ENCODE measurements at places on chromosomes 6 and 20.

- no peak for DNase-seq
Observed at GRCh38 chr6:69958978-69959377, 92.6 kb downstream of the COL19A1 start.

DNA sequence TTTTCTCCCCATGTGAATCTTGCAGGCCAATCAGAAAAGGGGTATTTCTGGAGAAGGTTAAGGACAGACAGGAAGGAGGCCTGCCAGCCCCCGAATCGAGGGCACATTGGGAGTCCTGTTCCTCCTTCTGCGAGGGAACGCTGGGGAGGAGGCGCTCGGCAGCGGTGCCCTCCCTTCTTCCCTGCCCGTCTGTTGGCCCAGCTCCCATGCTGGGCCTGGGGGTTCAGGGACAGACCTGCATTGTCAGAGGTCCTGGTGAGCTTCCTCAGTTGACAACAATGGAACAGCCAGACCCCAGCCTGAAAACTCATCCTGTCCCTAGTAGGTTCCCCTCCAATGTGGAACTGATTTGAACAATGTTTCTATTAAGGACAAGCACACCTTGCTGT is 15.1 kb upstream of the SYNJ2 start:
- no peak for DNase-seq

- no peak for DNase-seq
Observed at GRCh38 chr6:124226396-124226795, 422.7 kb downstream of the NKAIN2 start.

GRCh38 chr6:39590871-39591393 is 134.3 kb downstream of the KIF6 start:
- no peak for DNase-seq

- peak; percentile 70 for DNase-seq
Observed at GRCh38 chr6:56902641-56903464, 52.1 kb upstream of the BEND6 start.

GRCh38 chr6:75446241-75446880 is 47.2 kb downstream of the FILIP1 start:
- no peak for DNase-seq

- no peak for DNase-seq
Observed at GRCh38 chr6:5663739-5664138, 343.0 kb downstream of the NRN1 start.

- DNase-seq, result peak; percentile 69
Observed at GRCh38 chr6:44224029-44224964, 902 bp downstream of the SLC29A1 start.

GRCh38 chr20:51423810-51424209 is 118.7 kb downstream of the NFATC2 start:
- DNase-seq, result no peak

GRCh38 chr6:88626460-88626859 is 337.0 kb downstream of the RNGTT start:
- no peak for DNase-seq

DNA sequence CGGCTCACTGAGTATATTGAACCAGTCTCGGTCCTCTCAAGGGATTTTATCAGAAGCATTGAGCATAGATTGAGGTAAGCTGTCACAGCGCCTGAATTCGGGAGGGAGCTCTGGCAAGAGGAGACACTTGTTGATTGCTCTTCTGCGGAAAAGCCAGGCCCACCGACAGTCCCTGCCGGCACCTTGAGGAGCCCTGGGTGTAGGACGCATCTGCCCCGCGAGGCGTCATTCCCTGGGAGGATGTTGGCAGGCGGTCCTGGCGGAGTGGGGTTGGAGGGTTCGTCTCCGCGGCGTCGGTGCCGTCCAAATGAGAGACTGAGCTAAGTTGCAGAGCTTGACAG is 843 bp downstream of the FBXO9 start:
- DNase-seq, result peak; percentile 68

DNA sequence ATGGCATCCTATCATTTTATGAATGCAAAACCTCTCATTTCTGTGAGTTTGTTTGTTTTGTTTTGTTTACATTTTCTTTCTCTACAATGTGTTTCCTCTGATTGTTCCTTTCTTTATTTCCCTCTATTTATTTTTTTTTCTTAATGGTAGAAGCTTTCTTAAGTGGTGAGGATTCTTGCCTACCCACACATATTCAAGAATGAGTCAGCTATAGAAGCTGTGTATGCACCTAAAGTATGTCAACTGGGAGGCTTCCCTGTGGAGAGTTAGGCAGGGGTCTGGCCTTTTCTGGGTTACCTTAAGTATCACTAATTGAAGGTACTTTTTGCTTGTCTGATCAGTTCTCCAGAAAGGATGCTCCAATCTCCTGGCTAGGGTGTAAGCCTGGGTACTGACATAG is 354.0 kb downstream of the ESR1 start:
- DNase-seq, result no peak

GRCh38 chr20:11372876-11373790 is 544.6 kb upstream of the BTBD3 start:
- DNase-seq, result no peak

GRCh38 chr6:157430834-157431233 is 49.8 kb downstream of the ZDHHC14 start:
- DNase-seq, result peak; percentile 77

DNA sequence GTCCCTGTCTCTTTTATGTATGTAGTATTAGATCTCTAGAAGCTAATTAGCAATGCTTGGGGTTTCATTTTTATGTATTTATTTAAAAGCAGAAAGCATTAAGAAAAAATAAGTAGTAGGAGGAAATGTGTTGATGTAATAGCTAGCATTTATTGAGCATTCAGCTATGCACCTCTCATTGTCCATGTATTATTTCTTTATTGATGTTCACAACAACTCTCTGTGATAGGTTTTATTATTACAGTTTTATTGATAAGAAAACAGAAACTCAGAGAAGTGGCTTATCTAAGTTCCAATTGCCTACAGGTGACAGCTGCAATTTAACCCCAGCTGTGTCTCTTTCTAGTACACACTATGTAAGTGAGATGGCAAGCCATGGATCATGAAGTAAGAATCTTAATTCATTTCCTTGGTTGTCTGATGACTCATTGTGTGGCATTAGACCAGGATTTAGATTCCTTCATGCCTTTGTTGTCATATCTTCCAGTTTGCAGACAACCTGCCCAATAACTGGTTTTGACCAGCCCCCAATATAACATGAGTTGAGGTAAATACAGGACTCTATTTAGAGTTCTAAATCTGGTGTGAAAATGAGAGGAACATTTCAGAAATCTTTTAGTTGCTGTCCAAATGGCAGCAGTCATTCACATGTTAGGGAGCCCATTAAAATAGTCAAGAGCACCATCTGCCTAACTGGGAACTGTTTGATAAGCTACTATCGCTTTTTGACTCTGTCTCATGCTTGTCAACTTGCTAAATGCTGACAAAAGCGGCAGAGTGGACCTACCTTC is 170.8 kb upstream of the PHACTR1 start:
- no peak for DNase-seq

DNA sequence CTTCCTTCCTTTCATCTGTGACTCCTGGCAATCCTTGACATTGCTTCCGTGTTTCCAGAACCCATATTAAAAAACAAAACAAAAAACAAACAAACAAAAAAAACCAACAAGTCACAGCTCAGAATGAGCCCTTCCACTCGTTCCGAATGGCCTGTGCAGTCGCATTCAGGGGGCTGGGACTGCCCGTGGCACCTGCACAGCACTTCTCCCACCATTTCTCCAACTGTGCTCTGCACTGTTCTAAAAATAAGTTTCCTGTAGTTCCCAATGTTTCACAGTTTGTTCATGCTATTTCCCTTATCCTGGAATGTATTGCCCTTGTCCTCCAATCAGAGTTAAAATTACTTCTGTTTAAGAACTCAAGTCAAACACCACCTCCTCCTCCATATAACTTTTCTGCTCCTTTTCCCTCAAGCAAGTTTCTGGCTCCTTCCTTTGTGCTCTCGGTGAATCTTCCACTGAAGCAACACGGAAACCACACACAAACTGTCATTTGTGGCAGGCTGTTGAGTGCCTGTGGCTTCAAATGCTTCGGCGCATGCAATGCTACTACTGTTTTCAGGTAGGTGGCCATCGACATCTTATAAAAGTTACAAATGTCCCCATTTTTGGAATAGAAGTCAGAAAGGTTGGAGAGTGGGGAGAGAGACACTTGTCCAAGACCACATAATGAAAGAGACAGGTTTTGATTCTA is 57.7 kb downstream of the PDE10A start:
- no peak for DNase-seq

- no peak for DNase-seq
Observed at GRCh38 chr20:37423545-37423944, 77.6 kb downstream of the SRC start.

GRCh38 chr6:92810913-92811312 is 608.4 kb downstream of the EPHA7 start:
- DNase-seq, result peak; percentile 78

DNA sequence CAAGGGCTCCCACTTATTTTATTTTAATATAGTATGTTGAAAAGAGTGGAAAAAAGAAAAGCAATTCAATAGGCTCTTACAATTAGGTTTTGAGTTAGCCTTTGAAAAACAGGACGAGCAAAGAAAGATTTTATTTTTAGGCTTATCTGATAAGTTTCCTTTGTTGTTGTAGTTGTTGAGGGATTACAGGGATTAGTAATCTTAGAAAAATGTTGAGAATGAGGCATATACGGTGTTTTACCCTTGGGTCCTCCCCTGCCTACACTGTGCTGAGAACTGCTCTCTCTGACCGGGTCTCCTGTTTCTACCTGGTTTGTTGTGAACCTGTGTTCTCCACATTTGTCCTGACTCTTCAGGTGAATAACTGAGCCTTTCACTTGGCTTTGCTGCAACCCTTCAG is 16.7 kb downstream of the TRAPPC3L start:
- no peak for DNase-seq

- no peak for DNase-seq
Observed at GRCh38 chr20:23162887-23163286, 76.8 kb upstream of the CD93 start.

DNA sequence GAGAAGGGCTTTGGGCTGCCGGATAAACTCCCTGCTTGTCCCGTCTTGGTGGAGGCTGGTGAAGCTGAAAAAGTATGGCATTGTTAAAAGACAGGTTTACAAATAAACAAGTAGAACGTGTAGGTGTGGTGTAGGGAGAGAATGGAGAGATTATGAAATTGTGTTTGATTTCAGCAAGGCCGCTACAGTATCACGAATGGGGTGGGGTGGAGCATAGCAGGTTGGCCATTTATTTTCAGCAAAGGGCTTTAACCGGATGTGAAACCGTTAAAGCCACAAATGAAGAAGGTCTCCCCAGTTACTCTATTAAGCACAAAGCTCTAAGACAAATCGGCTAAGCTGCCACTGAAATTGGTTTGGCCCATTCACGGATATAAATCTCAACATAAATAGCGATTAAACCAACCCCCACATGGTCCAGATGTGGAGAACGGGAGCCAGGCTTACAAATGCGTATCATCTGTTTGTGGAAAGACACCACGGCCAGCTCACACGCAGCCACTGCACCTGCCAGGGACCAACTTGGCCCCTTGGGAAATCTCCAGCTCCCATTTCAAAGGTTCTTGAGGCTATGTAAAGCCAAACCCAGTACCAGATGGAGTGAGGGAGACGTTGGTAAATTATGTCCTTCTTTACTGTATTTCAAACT is 94.0 kb downstream of the ZMYND8 start:
- DNase-seq, result peak; percentile 97

GRCh38 chr6:81820422-81820821 is 67.9 kb upstream of the TENT5A start:
- no peak for DNase-seq

- peak; percentile 81 for DNase-seq
Observed at GRCh38 chr20:1108437-1108920, 9.9 kb upstream of the PSMF1 start.

DNA sequence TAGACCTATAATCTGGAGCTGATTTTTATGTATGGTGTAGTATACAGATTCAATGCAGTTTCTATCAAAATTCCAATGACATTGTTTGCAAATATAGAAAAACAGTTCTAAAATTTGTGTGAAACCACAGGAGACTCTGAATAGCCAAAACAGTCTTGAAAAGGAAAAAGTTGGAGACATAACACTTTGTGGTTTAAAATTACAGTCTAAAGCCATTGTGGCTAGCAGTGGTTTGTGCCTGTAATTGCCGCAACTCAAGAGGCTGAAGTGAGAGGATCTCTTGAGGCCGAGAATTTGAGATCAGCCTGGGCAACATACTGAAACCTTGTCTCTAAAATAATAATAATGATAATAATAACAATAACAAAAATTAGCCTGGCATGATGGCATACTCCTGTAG is 213.7 kb downstream of the CDKAL1 start:
- DNase-seq, result no peak

GRCh38 chr6:10576226-10576625 is 55.1 kb downstream of the GCNT2 start:
- no peak for DNase-seq

DNA sequence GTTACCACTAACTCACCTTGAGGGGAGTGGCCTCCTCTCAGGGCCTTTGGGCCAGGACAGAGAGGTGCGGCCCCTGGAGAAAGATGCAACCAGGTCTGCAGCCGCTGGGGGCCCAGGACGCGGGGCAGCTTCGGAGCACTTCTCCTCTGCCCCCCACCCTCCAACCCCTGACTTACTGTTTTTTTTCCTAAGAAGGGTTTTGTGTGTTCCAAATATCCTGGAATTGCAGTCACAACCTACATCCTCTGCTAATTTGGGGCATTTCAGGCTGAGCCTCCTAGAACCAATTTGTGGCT is 1.7 kb downstream of the LINC00237 start:
- DNase-seq, result no peak

DNA sequence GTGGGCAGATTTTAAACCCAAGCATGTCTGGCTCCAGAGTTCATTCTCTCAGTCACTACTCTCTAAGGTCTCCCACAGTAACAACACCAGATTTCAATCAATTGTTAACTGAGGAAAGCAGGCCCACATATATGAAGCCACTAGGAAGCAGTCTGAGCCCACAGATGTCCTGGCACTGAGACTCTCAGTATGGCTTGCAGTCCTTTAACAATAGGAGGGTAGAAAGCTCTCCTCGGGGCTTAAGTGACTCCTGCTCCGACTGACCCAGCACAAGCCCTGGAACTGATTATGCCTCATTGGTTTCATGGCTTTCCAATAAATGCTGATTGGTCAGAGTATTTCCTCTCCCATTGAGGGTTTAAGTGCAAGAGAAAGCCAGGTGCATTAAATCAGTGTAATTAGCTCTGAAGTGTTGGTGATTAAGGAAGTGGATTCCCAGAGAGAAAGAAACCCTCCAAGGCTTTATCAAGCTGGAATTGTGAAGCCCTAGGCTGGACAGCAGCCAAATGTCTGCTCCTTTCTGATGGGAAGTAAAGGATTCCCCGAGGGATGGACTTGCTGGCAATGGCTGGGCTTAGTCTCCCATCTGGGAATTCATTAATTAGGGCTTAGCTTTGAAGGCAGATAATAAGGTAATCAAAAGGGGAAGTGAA is 76.6 kb upstream of the PROKR2 start:
- DNase-seq, result peak; percentile 99

GRCh38 chr20:25023356-25023755 is 30.8 kb upstream of the APMAP start:
- no peak for DNase-seq

DNA sequence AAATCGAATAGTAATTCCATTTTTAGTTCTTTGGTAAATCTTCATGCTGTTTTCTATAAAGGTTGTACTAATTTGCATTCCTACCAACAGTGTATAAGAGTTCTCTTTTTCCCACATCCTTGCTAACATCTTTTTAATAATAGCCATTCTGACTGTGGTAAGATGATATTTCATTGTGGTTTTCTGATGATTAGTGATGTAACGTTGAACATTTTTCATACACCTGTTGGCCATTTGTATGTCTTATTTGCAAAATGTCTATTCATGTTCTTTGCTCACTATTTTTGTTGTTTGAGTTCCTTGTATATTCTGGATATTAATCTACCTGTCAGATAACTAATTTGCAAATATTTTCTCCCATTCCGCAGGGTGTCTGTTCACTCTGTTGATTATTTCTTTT is 64.5 kb downstream of the LIN28B start:
- DNase-seq, result no peak

- DNase-seq, result no peak
Observed at GRCh38 chr6:56904068-56904467, 50.8 kb upstream of the BEND6 start.
